ENCODE measurements at places on chromosomes 3 and 15.

DNA sequence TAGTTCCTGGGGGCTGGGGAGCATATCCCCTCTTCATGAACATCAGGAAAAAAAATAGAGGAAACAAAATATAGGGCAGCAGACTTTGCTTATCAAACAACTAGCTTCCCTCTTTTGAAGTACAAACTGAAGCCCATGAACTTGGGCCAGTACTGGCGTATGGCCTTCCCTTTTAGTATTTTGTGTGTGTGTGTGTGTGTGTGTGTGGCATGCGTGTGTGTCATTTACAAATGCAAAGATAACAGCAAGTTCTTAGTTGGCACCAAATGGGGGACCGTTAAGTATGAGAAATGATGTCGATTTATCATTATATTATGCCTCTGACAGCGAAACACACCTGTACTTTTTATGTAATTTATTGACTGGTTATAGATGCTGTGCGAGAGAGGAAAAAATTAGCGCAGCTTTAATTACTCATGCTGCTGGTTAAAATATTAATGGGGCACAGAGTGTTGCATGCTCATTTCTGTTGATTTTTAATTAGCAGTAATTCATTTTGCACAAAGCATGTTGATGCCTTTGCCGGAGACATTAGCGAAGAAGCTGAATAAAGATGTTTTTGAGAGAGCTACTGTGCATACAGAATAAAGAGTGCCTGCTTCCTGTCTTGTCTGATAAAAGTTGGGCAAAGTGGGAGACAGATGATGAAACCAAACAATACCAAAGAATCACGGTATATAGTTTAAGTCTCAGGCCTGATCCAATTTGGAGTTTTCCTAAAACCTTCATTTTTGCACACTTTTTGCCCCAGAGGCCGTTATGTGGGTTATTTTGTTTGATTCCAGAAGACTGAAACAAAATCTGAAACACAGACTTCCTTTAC, 297.1 kb downstream of the SATB1 start:
- no peak for DNase-seq

DNA sequence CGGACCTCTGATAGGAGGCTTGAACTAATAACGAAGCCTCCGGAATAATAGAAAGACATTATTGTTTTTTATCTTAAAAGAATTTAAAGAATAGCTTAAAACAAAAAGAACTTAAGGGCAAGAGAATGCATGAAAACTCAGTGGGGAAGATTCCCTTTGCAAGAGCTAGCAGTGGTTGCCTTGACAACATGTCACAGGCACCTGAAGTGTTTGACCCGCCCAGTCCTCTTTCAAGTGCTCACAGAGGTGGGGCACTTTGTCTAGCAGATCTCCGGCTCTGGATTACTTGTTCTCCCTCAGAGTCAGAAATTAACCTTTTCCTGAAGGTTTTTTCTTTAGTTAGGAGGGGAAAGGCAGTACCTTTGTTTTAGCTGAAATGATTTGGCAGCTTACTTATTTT, 37.8 kb downstream of the LARS2 start:
- no peak for DNase-seq

GRCh38 chr15:46251903-46252302, 617.1 kb downstream of the SQOR start:
- DNase-seq, result no peak

DNA sequence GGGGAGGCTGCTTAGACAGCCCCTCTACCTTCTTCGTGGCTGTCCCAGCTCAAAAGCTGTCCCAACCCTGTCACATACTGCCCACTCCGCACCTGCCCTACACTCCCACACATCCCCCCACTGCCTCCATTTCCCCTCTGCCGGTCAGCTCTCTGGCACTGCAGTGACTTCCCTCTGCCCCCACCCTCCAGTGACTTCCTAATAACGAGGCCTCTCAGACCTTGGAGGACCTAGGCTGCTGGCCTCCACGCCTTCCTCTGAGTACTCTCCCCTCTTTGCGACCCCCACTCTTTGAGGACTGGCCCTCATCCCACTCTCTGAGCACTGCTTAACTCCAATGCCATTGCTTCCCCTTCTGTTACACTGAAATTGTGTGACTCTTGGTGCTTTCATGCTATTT, 45.3 kb downstream of the KY start:
- no peak for DNase-seq

DNA sequence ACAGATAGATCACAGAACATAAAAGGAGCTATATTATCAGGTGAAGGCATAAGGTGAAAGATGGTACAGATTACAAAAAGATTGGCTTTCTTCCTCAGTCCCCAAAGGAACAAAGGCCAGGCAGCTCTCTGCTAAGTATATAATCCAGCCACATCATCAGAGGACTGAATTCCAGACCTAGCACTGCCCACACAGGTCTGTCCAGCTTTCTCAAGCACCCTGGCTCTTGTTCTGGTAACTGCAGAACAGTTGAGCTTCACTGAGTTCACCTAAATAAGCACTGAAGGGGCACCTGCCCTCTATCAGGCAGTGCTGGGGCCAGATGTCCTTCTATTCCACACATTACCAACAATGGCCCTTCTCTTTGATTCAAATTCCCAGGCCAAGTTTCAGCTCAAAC, 6.3 kb downstream of the DUOXA1 start:
- DNase-seq, result no peak

DNA sequence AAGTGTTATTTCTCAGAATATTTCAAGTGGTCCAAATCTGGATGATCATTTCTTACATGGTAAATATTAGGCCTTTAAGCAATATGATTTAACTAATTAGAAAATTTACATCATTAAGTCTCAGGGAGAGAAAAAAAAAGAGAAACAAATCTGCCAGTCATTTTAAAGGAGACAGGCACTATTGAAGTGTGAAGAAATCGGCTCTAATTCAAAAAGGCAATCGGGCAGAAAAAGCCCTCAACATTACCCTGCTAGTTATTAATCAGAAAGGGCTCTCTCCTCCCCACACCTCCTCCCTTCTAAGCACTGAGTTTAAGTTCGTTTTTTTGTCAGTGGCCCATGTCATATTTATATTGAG, 215.9 kb downstream of the MEIS2 start:
- no peak for DNase-seq

DNA sequence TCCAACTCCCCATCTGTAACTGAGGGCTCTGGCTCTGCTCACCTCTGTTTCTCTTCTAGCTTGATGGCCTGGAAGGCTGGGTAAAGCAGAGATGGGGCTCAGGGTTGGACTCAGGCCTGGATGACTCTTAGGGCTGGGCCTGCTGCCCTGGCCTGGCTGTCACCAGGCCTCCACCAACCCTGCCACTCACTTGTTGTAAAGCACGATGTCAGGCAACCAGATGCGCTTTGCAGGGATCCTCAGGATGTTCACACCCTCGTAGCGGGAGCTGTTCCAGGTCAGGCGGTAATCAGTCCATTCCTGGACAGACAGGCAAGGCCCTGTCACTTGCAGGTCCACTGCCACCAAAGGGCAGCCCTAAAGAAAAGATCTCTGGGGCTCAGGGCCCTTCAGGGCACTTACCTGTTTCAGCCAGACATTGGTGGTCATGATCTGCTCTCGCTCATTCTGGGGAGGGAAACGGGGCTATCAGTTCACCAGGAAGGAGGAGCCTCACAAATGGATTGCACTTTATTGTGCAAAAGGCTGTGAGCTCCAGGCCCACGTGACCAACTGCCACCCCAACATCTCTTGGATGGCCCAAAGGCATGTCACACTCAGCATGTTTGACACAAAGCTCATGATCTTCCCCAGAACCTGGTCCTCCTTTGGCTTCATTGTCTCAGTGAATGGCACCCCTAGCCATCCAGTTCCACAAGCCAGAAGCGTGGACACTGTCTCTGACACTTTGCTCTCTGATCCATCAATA, 9.9 kb downstream of the CHRNB4 start:
- no peak for DNase-seq

GRCh38 chr3:126557761-126558160, 971 bp downstream of the C3orf22 start:
- DNase-seq, result no peak

DNA sequence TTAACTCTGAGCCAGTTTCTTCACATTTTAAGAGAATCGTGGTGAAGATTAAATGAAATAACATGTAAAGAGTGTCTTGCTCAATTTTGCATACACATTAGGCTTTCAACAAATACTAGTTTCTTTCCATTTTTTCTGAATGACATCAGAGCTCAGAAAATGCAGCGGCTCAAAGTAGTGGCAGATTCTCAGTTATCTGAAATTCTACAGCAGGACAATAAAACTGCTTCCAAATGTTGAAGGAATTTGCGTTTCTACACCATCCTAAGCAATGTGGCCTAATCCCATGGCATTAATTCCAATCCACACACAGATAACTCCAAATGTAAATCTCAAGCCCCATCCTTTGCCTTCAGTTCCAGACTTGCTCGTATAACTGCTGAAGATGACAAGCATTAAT, 115.8 kb downstream of the PLCH1 start:
- no peak for DNase-seq

DNA sequence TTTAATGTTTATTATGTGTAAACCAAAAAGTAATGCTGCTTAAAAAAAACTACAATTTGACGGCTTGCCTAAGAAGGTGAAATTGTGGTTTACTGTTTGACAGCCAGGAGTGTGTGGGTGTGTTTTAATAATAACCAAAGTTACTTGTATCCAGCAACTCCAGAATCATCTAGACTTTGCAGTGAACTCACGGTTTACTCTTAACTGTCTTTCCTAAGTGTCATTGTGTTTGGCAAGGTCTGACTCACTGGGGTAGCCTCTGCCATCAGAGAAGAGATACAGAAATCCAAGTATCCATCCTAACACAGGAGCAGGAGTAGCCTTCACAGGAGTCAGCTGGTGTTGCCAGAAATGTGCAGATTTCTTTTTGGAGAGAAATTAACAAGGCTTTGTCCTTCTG, 151.1 kb downstream of the CTNNB1 start:
- no peak for DNase-seq

GRCh38 chr15:80461356-80462095, 57.3 kb downstream of the ARNT2 start:
- peak; percentile 67 for DNase-seq
